ENCODE measurements at places on chromosomes 7 and 10.
A peak's percentile ranks its signal among the peaks of the same experiment; 100 is the strongest.

DNA sequence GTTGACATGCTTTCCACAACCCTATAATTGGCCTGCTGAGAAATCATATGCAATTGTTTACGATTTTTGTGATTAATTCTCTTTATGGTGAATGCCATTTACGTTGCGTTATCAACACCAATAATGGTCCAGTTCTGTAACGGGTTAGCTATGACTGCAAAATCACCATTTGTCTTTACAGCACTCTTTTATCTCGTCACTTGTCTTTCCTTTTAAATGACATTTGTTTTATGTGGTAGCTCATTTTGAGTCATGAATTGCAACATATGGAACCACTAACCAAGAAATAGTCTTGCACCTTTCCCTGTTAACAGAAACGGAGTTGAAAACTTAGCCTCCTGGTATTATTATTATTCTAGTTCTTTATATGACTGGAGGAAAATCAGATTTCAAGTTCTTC is 3.1 kb upstream of the KIAA1217 start:
- no peak for DNase-seq
- H3K36me3 ChIP-seq, result no peaks in the 10 kb centered on the region
- H3K27ac ChIP-seq, result no peak overlapping the region

- H3K36me3 ChIP-seq, result no peaks in the 10 kb centered on the region
- H3K4me1 ChIP-seq, result no peaks in the 10 kb centered on the region
- H3K4me3 ChIP-seq, result no peak overlapping the region
- no peak overlapping the region for H3K27ac ChIP-seq
- no peaks in the 10 kb centered on the region for H3K27me3 ChIP-seq
These were observed 119.3 kb downstream of the C10orf90 start for GRCh38 chr10:126551202-126551601.

DNA sequence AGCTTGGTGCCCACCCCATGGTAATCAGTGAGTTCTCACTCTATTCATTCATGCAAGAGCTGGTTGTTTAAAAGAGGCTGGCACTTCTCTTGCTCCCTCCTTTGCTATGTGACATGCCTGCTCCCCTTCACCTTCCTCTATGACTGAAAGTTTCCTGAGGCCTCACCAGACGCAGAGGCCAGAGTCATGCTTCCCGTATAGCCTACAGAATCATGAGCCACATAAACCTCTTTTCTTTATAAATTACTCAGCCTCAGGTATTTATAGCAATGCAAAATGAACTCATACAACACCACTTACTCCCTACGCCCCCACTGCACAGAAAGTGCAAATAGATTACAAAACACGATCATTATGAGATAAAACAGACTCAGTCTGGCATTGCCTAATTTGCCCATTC is 39.0 kb downstream of the SEC61G start:
- H3K27me3 ChIP-seq, result peaks cover 4% of the 10 kb centered on the region
- H3K36me3 ChIP-seq, result no peaks in the 10 kb centered on the region
- H3K4me3 ChIP-seq, result no peak overlapping the region
- no peak overlapping the region for H3K27ac ChIP-seq
- H3K4me1 ChIP-seq, result no peaks in the 10 kb centered on the region
- no peak for DNase-seq

DNA sequence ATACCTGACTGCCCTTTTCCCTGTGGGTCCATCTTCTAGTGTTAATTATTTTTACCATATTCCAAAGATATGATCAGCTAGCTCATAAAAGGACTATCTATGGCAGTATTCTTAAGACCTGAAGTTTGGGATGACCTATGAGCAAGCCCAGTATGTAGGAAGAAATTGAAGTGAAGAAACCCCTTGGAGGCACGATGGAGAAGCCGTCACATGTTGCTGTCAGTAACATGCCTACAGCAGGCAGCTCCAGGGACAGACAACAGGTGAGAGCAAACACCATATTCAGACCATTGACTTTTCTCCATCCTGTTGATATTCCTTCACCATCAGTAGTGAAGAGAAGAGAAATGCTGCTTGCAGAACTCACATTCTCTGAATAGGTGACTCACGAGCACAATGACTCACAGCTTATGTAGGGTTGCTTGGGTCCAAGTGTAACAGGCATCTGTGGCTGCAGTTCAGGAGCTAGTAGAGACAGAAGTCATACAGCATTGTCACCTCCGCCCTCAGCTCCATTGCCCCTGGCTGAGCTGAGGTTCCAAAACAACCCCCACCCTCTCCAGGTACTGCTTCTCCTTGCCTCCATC is 8.4 kb upstream of the LYZL2 start:
- no peak overlapping the region for H3K27ac ChIP-seq
- no peaks in the 10 kb centered on the region for H3K36me3 ChIP-seq
- no peak overlapping the region for H3K4me3 ChIP-seq
- H3K4me1 ChIP-seq, result no peaks in the 10 kb centered on the region
- peaks cover 32% of the 10 kb centered on the region for H3K27me3 ChIP-seq

DNA sequence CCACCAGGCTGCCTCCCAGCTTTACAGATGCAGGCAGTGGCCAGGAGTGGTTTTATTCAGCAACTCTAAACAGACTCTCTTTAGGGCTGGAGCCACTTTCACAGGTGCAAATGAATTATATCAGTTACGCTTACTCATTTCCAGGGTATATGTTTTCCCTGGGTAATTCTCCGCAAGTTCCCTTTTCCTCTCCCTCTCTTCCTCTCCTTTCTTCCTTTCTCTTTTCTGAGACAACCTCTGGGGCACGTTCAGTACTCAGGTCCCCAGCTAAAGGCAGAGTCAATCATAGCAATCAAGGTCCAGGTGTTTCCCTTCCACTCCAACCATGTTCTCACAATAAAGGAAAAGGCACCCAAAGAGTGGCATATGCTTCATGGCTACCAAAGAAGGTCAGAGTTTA is 41.3 kb downstream of the PDLIM1 start:
- peaks cover 47% of the 10 kb centered on the region for H3K4me1 ChIP-seq
- no peak overlapping the region for H3K4me3 ChIP-seq
- H3K27ac ChIP-seq, result no peak overlapping the region
- peaks cover 84% of the 10 kb centered on the region for H3K36me3 ChIP-seq

GRCh38 chr7:79553811-79554555 is 100.5 kb upstream of the MAGI2 start:
- H3K36me3 ChIP-seq, result no peaks in the 10 kb centered on the region
- no peaks in the 10 kb centered on the region for H3K27me3 ChIP-seq
- H3K4me1 ChIP-seq, result no peaks in the 10 kb centered on the region
- H3K27ac ChIP-seq, result no peak overlapping the region

DNA sequence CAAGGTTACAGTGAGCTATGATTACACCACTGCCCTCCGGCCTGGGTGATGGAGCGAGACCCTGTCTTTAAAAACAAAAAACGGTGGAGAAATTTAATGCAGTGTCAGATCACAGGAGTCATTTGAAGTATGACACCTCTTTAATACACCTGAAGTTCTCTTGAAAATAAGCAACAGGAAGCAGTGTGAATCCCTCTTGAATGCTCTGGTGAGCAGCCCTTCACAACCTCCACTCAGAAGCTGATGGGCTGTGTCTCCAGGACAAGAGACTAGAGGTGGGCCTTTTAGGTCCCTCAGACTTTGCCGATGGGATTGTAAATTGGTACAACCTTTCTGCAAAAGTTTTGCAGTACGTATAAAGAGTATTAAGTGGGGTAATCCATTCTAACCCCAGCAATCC is 50.1 kb downstream of the CYP26A1 start:
- DNase-seq, result no peak
- H3K36me3 ChIP-seq, result no peaks in the 10 kb centered on the region
- H3K27ac ChIP-seq, result peak overlapping the region; percentile 21
- H3K4me3 ChIP-seq, result peak overlapping the region; percentile 5
- no peaks in the 10 kb centered on the region for H3K27me3 ChIP-seq

DNA sequence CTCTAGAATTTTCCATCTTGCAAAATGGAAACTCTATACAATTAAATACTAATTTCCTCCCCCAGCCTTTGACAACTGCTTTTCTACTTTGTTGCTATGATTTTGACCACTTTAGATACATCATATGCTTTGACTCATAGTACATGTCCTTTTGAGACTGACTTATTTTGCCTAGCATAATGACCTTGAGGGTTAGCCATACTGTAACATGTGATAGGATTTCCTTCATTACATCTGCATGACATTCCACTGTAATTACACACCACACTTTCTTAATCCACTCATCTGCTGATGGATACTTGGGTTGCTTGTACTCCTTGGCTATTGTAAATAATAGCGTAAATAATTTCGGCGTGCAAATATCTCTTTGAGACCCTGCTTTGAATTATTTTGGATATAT is 127.7 kb downstream of the JAZF1 start:
- H3K27me3 ChIP-seq, result no peaks in the 10 kb centered on the region
- H3K36me3 ChIP-seq, result peaks cover 17% of the 10 kb centered on the region
- no peak for DNase-seq

- peak overlapping the region; percentile 84 for H3K27ac ChIP-seq
- peaks cover 27% of the 10 kb centered on the region for H3K36me3 ChIP-seq
- peak overlapping the region; percentile 83 for H3K4me3 ChIP-seq
- H3K27me3 ChIP-seq, result no peaks in the 10 kb centered on the region
These were observed 27.2 kb downstream of the CCM2 start for GRCh38 chr7:45026984-45027773.

DNA sequence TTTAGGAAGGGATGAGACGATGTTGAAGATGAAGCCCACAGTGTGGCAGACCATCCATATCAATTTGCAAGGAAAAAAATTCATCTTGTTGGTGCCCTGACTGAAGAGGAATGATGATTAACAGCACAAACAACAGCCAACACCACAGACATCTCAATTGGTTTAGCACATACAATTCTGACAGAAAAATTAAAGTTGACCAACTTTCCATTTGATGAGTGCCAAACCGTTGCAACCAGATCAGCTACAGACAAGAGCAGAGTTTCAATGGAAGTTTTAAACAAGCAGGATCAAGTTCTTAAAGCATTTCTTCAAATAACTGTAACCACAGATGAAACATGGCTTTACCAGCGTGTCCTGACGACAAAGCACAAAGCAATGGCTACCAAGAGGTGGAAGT is 132.4 kb upstream of the DNAJB12 start:
- H3K36me3 ChIP-seq, result peaks cover 10% of the 10 kb centered on the region
- no peak overlapping the region for H3K27ac ChIP-seq
- H3K4me1 ChIP-seq, result no peaks in the 10 kb centered on the region
- no peak for DNase-seq

DNA sequence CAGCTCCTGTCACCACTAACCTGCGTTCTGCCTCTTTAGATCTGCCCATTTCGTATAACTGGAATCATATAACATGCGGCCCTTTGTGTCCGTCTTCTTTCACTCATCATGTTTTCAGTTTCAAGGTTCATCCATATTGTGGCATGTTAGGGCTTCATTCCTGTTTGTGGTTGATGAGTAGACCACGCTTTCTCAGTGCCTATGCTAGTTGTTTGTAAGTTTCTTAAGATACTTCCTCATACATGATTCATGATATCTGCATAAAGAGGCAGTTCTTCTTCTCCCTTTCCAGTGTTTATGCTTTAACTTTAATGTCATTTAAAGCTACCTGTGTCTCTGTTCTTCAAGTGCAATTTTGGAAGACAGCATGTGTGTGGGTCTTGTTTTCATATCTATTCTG is 79.5 kb upstream of the FAM20C start:
- no peak for DNase-seq
- no peaks in the 10 kb centered on the region for H3K36me3 ChIP-seq
- peaks cover 14% of the 10 kb centered on the region for H3K27me3 ChIP-seq
- H3K4me3 ChIP-seq, result no peak overlapping the region

GRCh38 chr7:41881331-41882130 is 178.6 kb upstream of the INHBA start:
- H3K27ac ChIP-seq, result peak overlapping the region; percentile 91
- no peaks in the 10 kb centered on the region for H3K27me3 ChIP-seq
- H3K4me3 ChIP-seq, result peak overlapping the region; percentile 80
- no peaks in the 10 kb centered on the region for H3K36me3 ChIP-seq
- peak; percentile 75 for DNase-seq

DNA sequence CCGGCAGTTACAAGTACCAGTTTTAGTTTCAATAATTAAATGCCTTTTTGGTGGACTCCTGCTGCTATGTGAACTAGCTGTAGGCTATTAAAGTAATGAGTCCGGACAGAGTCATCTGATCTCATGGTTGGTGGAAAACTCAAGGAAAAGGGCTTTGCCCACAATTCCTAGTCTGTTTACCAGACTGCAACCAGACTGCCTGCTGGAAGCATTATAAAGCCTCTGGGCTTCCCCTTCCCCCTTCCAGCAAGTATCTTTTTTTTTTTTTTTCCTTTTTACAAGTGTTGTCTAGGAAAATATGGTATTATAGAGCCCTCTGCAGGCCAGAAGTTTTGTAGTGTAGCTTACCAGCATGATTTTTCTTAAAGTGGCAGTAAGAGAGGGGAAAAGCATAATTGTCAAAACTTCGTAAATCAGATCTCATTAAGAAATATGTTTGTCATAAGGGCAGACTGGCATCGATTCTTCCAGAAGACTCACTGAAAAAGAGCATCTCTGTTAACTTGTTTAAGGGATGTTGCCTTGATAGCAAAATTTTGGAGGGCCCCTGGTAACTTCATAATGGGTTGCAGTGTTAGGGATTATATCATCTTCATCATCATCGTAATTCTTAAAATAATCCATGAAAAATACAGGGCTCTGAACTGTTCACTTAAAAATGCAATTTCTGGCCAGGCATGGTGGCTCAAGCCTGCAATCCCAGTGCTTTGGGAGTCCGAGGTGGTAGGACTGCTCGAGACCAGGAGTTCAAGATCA is 181.3 kb downstream of the TAX1BP1 start:
- peaks cover 72% of the 10 kb centered on the region for H3K4me1 ChIP-seq
- peaks cover 6% of the 10 kb centered on the region for H3K36me3 ChIP-seq
- no peaks in the 10 kb centered on the region for H3K27me3 ChIP-seq
- DNase-seq, result no peak
- H3K4me3 ChIP-seq, result no peak overlapping the region
- no peak overlapping the region for H3K27ac ChIP-seq

GRCh38 chr7:32673275-32673983 is 178.1 kb downstream of the AVL9 start:
- H3K36me3 ChIP-seq, result no peaks in the 10 kb centered on the region
- H3K27ac ChIP-seq, result no peak overlapping the region
- H3K4me3 ChIP-seq, result no peak overlapping the region
- no peaks in the 10 kb centered on the region for H3K4me1 ChIP-seq

DNA sequence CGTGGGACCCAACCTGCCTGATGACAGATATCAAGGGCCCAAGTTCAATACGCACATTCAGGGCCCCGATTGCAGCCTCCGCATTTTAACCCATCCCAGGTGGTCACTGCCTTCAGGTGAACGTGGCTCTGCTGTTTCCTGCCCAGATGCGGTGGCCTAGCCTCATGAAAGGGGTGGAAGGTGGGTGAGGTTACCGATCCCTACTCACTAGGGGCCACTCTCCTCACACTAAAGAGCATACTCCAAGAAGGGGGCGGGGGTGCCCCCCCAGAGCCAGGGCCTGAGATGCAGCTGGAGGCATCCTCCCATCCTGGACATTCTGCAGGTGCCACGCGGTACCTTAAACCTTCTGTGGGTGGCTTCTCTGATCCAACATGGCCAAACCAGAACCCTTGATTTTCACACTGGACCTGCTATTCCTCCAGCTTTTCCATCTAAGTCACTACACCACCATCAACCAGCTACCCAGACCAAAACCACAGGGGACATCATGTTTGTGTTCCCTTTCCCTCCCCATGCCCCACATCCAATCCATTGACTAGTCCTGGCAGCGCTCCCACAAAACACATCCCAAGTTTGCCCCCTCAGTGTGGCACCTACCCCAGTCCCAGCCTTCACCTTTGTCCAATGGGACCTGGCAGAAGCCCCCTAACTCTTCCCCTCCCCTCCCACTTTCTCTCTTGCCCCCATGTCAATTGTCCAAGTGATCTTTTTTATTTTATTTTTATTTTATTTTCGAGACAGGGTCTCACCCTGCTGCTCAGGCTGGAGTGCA is 30.0 kb downstream of the PRLHR start:
- no peaks in the 10 kb centered on the region for H3K36me3 ChIP-seq
- H3K4me3 ChIP-seq, result no peak overlapping the region
- H3K4me1 ChIP-seq, result peaks cover 2% of the 10 kb centered on the region
- peaks cover 17% of the 10 kb centered on the region for H3K27me3 ChIP-seq
